ENCODE measurements at places on chromosomes 1 and 21.

GRCh38 chr1:152115344-152115743 is at the start of gene TCHH:
Gene TCHH (minus strand): TSS chr1:152115444. CDS start chr1:152114080, 1,364 bp downstream.
- DNase-seq, result no peak

DNA sequence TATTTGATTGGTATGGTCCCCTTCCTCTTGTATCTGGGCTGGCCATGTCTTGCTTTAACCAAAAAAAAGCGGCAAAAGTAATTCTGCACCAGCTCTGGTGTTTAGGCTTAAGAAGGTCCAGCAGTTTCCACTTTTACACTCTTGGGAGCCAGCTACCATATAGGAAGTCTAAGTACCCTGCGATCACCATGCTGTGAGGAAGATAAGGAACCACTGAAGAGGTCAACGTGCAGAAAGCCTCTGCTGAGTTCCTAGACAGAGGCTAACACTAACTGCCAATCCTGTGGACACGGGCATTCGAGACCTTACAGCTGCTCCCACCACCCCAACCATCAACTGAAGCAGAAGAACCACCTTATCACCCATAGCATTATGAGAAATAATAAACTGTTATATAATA is 331.4 kb downstream of the VAV3 start:
- no peak for DNase-seq

DNA sequence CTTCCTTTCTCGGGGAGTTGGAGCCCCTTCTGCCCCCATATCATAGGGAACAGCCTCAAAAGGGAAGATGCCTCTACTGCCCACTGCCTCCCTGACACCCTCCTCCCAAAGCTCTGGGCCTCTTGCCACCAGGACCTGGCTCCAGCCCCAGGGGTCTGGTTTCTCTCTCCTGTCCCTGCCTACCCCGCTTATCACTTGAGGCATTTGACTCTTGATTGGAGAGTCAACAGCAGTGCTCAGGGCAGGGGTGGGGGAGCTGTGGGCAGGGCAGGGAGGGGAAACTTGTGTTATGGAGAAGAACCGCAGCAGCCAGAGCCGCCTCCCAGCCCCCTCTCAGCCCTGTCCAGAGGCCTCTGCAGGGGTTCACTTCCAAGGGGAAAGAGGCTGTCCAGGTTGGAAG is 573 bp downstream of the TRIM63 start:
- no peak for DNase-seq

- DNase-seq, result no peak
These were observed 47.8 kb upstream of the ZP4 start for GRCh38 chr1:237938553-237938952.

DNA sequence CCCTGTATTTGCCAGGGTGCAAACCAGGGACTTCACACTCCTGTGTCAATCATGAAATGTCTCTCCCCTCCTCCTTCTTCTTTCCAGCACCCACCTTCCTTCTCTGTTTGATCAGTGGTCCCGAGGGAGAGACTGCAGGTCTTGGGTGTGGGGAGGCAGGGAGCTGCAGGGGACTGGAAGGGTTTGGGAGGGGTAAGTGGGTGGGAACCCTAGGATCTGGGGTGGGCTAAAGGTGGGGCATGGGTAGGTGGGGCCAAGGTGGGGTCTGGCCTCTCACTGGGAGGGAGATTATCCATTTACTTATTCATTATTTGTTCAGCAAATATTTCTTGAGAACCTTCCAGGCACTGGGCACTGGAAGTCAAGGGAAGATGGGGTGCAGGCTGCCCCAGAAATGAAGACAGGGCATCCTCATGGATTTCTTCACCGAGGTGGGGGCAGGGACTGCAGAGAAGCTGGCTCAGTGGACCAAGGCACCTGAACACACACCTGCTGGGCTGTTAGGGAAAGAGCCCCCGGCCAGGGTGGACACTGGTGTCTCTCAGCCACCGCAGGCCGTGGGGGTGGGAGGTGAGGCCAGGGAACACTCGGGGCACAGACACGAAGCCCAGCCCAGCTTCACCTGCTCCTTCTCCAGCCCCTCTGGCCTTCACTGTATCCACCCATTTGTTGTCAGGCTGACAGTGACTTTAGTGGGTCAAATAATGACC is 193.9 kb upstream of the C1orf174 start:
- DNase-seq, result no peak

GRCh38 chr1:193749868-193750267 is 563.5 kb upstream of the B3GALT2 start:
- DNase-seq, result no peak

DNA sequence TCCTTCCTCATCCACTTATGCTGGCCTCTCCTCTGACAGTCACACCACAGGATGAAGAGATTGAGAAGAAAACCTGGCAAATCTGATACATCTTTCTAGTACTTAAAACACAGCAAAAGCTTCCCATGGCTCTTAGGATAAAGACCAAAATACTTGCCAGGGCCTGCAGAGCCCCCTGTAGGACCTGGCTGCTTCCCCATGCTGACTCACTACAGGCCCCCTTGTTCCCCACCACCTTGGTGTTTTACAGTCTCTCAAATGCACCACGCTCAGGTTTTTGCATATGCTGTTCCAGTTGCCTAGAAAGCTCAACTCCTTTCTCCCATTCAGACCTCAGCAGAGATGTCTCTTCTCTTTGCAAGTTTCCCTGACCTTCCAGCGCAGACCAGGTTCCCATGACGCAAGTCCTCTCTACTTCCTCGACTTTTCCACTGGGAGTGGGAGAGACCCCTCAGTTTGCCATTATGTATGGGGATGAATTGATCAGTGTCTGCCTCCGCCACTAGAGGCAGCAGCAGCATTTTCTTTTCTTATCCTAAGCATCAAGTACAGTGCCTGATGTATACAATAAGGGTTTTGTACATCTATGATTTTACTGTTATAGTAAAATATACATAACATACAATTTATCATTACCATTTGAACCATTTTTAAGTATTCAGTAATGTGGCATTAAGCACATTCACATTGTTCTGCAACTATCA is 113.8 kb upstream of the C8B start:
- DNase-seq, result no peak

DNA sequence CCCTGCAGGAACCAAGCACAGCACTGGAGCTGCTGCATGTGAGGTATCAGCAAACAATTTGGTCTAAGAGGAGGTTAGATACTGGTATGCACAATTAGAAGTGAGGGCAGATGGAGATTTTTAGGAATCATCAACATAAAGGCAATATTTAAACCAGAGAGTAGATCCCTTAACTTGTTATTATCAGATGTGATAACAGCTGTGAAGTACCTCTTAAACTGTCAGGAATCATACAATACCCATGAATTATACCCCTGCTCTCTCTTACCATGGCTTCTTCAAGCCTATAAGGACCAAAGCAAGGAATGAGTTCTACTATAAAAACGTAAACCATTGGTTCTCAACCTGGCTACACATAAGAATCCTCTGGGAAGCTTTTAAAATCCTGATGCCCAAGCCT is 3.9 kb downstream of the BCAR3 start:
- no peak for DNase-seq

DNA sequence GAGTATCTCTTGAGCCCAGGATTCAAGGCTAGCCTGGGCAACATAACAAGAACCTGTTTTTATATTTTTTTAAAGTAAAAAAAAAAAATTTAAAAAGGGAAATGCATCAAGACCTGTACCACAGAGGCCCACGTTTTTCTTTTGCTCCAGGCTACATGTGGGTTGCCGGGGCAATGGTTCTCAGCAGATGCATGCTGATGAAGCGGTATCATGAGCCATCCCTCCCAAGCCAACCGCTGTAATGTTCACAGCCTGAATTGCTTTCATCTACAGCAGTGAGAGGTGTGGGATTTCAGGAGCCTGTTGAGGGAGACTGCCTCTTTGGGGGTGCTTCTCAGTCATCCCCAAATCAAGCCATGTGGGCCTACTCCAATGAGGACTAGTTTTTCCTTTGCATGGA is 60.5 kb downstream of the CD58 start:
- DNase-seq, result no peak

DNA sequence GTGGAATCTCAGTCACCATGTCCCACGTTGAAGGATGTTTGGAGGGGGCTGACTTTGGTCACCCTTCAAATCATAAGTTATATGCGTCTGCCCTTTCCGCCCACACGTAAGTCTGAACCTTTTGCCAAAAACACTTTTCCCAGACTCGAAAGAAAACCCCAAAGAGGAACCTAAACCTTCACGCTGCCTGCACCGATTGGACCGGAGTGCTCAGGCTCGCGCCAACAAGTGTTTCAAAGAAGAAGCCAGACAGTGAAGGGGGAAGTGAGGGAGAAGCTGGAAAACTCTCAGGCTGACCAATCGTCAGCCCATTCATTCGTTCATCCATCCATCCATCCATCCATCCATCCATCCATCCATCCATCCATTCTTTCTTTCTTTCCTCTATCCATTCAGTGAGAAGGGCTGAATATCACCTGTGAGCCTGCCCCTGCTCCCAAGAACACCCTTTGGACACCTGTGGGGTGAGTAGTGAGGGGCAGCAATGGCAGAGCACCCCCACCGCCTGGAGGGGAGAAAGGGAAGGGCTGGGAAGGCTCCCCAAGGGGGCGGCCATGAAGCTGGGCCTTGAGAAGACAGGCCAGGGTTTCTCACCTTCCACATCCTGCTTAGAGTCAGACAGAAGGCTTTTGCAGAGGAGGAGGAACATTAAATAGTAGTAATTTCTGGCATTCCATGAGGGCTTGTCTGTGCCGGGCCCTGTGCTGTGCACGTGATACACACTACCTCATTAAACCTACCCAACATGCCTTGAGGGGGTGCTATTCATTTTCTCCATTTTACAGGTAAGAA is 27.1 kb upstream of the RUNX3 start:
- DNase-seq, result no peak

- no peak for DNase-seq
These were observed 127.1 kb upstream of the CACYBP start for GRCh38 chr1:174872615-174873058.

- DNase-seq, result no peak
These were observed 135.8 kb upstream of the B3GALT2 start for GRCh38 chr1:193322211-193322610.

Measured in cortex of kidney (tissue), 1 donor.